ENCODE measurements at places on chromosomes 13 and 19.

DNA sequence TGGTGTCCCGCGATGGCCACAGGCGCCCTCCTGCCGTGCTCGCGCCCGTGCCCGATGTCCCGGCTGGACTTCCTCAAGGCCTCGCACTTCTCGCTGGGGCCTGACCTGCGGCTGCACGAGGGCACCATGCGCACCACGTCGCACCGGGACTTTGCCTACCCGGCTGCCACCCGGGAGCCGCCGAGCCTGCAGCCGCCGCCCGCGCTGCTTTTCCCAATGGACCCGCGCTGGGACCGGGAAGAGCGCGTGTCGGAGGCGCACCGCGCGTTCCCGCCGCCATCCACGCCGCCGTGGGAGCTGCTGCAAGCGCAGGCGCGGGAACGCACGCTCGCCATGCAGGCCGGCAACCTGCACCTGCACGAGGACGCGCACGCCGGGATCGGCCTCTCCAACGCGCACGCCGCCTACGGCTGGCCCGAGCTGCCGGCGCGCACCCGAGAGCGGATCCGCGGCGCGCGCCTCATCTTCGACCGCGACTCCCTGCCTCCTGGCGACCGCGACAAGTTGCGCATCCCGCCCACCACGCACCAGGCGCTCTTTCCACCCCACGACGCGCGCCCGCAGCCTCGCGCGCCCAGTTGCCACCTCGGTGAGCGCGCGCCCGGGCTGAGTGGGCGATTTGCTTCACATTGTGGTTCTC is 12.1 kb upstream of the PEX11G start:
- peak; percentile 85 for DNase-seq

- no peak for DNase-seq
Measured at GRCh38 chr13:72104656-72105180, 237.7 kb upstream of the DACH1 start.

GRCh38 chr13:53013113-53013512 is 15.5 kb upstream of the OLFM4 start:
- no peak for DNase-seq

DNA sequence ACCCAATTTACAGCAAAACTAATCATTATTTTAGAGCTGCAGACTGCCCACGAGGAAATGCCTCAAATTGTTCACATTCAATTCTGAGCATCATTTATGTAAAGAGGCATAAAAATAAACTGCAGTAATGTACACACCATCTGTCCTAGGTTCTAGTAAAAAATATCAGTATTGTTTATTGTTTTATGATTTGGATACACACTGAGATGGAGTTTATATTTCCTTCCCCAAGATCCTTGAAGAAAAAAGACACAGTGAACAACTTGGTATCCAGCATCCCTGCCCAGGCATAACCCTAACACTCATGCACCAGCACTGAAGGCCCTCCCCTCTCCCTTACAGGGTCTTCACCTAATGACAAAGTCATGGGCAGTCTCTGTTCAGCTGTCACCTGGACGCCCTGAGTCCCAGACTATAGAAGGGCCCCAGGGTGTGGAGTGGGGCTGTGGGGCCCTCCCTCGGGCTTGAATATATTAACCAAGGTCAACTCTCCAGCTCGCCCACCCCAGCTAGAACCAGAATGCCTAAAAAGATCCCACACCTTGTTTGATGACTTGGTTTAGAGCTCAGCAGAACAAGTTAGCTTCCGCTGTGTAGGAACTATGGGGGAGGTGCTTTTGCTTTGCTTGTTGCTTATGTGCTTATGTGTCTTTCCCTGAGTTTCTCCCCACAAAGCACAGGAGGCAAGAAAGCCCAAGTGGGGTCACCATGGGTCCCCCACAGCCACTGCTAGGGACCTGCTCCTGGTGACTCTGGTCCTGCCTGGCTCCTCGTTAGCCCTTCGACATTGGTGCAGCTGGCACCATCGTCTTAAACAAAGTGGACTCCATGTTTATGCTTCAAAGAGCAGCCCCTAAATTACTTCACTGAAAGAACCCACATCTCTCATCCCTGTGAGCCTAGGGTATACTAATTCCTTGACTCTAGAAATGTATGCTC is 111.1 kb downstream of the COL4A1 start:
- no peak for DNase-seq

DNA sequence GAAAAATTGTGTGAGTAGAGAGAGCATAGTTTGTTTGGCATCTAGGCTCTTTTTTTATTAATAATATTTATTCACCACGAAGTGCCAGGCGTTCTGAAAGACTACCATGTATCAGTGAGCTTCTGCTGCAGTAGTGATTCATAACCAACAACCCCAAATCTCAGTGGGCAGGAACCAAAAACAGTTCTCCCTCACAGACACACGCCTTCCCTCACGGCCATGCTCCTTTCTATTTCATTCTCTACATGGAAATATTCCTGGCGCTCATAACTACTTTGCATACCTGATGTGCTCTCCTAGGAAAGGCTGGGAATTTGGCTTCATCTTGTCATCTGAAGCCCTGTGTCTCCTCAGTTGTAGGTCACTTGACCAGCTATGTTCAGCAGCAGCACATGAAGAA is 26.6 kb upstream of the AMER2 start:
- DNase-seq, result no peak

DNA sequence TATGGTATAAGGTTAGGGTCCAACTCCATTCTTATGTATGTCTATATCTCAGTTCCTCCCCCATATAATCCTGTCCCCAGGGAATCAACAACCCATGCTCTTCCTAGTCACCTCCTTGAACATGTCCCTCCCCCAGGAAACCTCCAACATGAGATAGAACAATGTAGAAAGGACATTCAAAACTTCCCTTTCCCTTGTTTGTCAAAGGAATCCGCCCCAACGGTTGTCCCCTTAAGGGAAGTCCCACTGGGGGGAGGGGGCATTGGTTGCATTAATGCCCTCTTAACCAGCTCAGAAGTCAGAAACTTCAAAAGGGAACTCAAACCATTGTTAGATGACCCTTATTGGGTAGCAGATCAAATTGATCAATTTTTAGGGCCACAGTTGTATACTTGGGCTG is 6.8 kb upstream of the ZNF561 start:
- DNase-seq, result no peak

- DNase-seq, result peak; percentile 91
Measured at GRCh38 chr13:52845334-52845761, 3.1 kb downstream of the PCDH8 start.

Data from NCI-H82 (cell line).